ENCODE measurements at places on chromosomes 7 and 10.
A peak's percentile ranks its signal among the peaks of the same experiment; 100 is the strongest.

- DNase-seq = no peak
Observed at GRCh38 chr7:73429215-73429614, 4.4 kb upstream of the FZD9 start.

DNA sequence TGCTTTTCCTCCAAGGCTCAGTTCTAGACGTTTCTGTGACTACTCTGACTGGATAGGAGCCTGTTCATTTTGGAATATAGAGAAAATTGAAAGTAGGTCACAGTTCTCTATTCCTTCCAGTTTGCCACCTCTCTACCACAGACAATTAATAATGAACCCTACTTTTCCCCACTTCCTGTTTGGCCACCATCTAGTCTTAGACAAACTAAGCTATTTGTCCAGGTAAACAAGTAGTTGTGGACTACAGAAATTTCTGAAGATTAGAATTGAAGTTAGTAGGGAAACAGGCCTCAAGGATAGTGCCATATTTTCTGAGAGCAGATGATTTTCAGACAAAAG, 87.0 kb downstream of the AUTS2 start:
- no peak for DNase-seq

DNA sequence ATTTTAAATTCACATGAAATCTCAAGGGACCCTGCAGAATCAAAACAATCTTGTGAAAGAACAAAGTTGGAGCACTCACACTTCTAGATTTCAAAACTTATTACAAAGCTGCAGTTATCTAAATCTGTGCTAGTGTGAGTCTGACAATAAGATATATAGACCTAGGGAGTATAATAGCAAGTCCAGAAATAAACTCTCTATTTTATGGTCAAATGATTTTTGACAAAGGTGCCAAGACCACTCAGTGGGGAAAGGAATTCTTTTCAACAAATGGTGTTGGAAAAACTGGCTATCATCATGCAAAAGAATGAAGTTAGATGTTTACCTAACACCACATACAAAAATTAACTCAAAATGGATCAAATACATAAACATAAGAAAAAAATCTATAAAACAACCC, 68.2 kb downstream of the TFEC start:
- no peak for DNase-seq

DNA sequence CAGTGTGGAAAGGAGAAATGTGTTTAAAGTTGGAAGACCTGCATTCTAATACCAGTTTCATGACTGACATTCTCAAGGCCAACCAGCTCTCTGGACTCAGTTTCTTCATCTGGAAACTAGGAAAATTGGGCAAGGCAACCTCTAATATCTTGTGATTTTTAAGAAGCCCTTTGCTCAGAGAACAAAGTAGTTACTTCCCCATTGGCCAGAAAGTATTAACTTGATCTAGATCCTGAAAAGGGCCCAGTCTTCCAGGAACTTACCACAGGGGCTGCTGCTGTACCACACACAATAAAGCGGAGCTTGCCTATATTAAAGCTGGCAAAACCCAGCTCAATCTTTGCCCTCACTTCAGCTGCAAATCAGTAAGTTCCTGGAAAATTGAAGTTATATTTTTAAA, 155.6 kb upstream of the ADO start:
- no peak for DNase-seq

- no peak for DNase-seq
Observed at GRCh38 chr10:76868098-76868977, 769.3 kb downstream of the KCNMA1 start.

GRCh38 chr10:28677888-28678686, 766 bp downstream of the BAMBI start:
- DNase-seq = peak; percentile 26

DNA sequence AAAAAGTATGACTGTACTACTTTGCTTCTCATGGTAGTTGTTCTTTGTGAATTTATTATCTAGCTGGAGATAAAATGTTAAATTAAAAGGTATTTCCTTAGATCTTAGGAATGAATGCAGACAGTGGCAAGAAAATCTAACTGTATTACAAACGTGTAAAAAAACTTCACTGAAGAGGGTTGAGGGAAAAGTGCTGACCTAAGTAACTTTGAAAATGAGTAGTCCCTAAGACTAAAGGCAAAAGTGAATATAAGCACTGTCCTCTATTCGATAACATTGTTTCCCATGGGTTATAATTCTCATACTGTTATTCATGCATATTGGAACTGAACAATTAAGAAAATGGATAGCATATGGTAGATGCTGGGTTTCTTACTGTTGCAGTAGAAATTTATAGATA, 146.7 kb upstream of the EFCAB10 start:
- no peak for DNase-seq

- no peak for DNase-seq
Observed at GRCh38 chr10:71372882-71373495, 23.7 kb upstream of the CDH23 start.

Measured in stimulated activated CD4-positive, alpha-beta T cell treated with anti-CD3 and anti-CD28 coated beads, Interleukin-4, amount 100 ng/mL, for 4 hours (primary cell).